GM19239 (cell line): ENCODE measurements at places on chromosomes 1 and 21.

GRCh38 chr1:6246497-6247467 lies 2.8 kb downstream of the HES3 start:
- peak; percentile 98 for DNase-seq

- DNase-seq, result peak; percentile 95
These were observed 21.0 kb downstream of the H3-3A start for GRCh38 chr1:226083302-226084101.

DNA sequence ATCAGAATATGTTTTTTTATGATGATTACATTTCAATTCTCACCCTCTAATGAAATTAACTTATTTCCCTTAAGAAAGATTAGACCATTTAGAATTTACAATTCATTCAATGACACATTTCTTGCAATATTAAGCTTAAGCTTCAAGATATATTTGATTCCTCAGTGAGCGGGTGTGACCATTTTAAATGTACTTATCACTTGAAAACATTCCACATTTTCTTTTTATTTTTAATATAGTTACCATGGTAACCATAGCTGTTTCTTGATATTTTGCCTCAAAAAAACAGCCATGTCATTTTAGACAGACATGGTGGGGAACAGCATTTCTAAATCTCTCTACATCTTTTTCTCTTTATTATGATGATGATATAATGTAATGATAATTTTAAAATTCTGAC lies 1029.0 kb upstream of the B3GALT2 start:
- no peak for DNase-seq

GRCh38 chr21:38718481-38718880 lies 87.2 kb upstream of the ETS2 start:
- DNase-seq, result no peak

DNA sequence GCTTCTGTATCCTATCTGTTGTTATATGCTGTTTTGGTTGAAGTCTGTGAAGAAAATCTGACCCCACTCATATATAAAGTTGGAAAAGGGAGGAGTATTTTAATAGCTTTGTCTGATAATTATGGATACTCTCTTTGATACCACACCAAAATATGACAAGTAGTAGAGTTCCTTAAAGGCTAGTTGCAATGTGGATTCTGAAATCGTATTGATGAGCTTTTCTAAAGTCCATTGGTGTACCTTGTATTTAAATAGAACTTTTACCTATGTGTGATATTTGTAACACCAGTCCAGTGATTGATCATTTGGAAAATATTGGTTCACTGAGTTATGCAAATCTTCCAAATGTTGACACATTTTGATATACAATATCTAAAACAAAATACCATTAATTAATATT lies 7.7 kb downstream of the GAS5 start:
- DNase-seq, result no peak

DNA sequence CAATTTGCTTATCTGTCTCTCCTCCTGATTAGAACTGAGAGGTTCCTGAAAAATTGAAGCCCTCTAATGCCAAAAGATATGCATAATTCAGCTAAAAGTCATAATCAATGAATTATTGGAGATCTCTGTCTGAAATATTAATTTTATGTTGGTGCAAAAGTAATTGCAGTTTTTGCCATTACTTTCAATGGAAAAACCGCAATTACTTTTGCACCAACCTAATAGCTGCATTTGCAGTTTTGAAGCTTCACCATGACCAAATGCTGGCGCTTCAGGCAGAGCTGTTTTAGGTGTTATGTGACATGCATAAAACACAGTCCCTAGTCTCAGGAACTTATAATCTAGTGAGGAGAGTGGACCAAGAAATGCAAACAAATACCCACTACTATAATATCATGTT lies 29.7 kb upstream of the FASLG start:
- no peak for DNase-seq
